ENCODE measurements at places on chromosomes 12 and 14.

GRCh38 chr14:93727917-93728650 lies 60.2 kb downstream of the PRIMA1 start:
- DNase-seq = no peak

GRCh38 chr12:40784102-40784501 lies 91.9 kb downstream of the CNTN1 start:
- no peak for DNase-seq

- DNase-seq = no peak
Observed at GRCh38 chr14:95037273-95037672, 120.1 kb downstream of the DICER1 start.

DNA sequence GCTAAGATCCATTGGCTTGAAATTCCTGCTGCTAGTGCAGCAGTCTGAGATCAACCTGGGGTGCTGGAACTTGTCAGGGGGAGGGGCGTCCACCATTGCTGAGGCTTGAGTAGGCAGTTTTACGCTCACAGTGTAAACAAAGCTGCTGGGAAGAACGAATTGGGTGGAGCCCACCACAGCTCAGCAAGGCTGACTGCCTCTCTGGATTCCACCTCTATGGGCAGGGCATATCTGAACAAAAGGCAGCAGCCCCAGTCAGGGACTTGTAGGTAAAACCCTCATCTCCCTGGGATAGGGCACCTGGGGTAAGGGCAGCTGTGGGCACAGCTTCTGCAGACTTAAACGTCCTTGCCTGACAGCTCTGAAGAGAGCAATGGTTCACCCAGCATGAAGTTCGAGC lies 191.7 kb downstream of the ALG10B start:
- DNase-seq = no peak

GRCh38 chr12:18882690-18883089 lies 144.8 kb downstream of the CAPZA3 start:
- DNase-seq = no peak

- no peak for DNase-seq
Observed at GRCh38 chr14:88617479-88617878, 54.6 kb downstream of the ZC3H14 start.

DNA sequence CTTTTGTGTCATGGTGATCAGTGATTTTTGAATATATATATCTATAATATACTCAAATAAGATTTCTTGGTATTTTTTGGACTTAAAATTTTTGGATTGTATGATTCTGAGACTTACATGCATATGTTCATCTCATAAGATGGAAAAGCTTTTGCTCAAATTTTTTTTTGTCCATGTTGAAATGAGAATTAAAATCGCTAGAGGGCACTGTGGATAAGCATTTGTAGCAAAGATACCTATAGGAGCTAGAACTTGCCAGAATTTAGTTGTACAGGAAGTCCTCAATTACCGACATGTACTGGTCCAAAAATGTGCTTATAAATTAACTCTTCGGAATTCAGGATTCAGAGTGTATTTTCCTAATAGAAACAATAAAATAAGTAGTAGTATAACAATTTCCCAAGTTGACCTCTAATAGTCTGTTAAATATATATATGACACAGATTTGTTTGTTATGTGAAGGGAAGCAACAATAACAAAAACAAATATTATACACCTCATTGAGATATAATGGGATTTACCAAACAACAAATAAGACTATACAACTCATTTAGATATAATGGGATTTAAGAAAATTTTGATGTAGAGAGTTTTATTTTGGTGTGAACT lies 179.6 kb downstream of the TMEM117 start:
- DNase-seq = no peak

GRCh38 chr12:91744597-91744996 lies 401.0 kb downstream of the BTG1 start:
- no peak for DNase-seq

DNA sequence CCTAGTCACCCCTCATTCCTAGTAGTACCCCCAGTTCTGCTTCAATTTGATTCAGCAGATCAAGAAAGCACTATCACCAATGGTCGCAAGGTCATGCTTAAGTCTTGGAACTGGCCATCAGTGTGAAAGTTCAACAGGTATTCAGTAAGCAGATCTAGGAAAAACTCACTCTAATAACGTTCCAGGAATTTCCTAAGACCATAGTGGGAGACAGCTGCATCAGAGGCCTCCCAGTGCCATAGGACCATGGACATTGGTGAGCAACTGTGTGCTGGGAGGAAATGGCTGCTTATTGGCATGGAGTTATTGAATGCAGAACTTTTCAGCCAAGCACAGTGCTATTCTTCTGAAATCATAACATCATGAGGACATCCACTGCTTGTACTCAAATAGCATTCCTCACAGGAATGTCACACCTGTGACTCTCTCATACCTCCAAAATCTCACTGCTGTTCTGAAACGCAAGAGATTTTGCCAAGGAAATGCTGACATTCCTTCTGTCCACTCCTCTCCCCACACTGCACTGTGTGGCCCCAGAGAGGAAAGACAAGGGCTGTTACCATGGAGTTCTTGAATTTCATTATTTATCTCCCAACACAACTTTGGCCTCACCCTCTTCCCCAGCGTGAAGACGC lies 30.9 kb upstream of the MDM2 start:
- DNase-seq = no peak

DNA sequence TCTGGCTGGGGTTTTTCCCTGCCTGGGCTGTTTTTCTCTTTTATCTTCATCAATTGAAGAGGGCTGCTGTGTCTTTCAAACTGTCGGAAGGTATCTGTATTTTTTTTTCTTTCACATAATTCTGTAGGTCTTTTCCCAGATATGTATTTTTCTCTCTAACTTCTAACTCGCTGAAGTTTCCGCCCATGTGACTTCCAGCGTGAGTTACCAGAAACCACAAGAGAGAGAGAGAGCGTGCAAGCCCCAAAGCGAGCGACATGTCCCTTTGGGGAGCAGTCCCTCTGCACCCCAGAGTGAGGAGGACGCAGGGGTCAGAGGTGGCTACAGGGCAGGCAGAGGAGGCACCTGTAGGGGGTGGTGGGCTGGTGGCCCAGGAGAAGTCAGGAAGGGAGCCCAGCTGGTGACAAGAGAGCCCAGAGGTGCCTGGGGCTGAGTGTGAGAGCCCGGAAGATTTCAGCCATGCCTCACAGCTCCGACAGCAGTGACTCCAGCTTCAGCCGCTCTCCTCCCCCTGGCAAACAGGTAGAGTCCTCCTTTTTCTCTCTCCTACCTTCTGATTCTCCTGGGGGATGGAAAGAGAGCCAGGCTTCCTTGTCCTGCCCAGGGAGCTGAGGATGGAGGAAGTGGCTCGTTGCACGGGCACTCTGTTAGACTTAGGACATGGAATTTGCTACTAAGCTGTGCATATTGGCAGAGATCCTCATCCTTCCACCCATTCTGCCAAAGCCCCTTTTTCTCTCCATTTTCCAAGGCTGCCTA lies at the start of gene BATF:
Gene BATF (plus strand): TSS at position 246 of the 759 bp plus-strand sequence. CDS start 214 bp downstream, at position 460.
- DNase-seq = no peak

DNA sequence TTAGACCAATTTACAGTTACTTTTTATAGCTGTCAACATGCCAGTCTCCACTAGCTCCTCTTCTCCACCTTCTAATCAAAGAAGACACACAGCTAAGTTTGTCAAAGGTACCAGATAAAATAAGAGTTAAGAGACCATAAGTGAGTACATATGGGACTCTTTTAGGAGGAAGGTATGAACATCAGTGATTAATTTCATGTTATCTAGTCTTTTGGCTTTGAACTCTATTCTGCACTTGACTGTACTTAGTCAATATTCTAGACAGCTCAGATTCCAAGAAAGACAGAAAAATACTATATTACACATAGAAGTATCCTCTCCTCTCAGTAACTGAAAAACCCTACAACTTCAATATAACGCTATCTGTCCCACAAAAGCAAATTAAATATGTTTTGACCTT lies 28.1 kb downstream of the CAPRIN2 start:
- no peak for DNase-seq
